Cortex of kidney (tissue), 1 donor: ENCODE measurements at places on chromosomes 6 and 20.
A peak's percentile ranks its signal among the peaks of the same experiment; 100 is the strongest.

GRCh38 chr20:59817406-59817805, 116.0 kb downstream of the SYCP2 start:
- DNase-seq = no peak

GRCh38 chr20:13791540-13792459, 7.0 kb downstream of the NDUFAF5 start:
- no peak for DNase-seq

DNA sequence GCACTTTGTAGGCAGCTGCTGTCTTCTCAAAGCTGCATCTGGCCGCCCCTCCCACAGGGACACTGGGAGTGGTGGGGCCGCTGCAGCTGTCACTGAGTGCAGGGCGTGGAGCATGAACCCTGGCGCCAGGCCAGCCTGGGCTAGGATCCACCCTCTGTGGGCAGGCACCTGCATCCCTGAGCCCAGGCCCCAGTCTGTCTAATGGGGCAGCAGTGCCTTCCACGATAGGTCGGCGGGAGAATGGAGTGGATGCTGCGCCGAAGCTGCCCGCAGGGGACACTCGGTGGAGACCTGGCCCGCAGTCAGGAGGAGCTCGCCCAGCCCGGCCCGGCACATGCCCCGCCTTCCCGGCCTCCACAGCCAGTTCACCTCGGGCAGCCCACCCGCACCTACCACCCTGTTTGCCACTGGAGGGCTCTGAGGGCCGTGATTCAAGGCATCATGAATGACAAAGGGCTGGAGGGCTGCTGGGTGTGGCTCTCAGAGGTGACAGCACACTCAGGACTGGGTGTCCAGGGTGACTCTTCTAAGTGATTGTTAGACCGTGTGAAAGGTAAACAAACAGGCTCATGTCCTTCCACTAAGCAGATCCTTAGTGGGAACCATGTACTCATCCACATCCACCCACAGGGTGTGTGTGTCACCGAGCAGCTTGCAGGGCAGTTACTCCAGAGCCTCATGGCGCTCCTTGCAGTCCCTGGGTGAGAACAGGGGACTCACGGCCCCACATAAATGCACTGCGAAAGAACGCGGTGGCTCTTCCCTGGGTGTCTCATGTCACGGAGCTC, 133.9 kb downstream of the AGPAT4 start:
- no peak for DNase-seq

DNA sequence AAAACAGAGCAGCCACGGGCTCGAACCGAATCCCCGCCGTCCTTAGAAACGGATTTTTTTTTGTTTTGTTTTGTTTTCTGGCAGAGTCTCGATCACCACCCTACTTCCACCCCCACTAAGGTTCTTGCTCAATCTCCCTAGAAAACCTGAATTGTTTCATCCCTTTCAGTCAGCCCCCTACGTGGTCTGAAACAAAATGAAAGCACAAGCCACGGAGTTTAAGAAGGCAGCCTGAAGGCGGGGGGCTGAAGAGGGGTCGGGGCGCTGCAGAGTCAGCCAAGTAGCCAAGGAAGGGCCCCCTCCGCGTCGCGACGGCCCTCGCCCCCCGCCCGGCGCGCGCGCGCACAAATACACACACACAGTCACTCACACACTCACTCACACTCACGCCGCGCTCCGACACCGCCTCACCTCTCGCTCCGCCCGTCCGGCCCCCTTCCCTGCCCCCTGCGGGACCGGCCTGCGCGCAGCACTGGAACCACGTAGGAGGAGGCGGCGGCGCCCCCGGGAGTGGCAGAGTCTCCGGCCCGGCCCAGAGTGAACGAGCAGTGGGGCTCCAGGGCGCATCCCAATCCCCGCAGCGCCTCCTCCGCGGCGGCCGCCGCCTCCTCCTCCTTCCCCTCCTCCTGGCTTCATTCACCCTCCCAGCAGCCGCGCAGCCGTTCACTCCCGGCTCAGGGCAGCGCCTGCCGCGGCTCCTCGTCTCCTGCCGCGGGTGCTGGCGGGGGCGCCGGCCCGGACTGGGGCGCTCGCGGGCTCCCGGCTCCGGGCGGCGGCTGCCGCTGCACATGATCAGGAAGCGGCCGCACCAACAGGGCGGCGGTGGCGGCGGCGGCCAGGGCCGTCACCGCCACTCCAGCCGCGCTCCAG, 1.4 kb downstream of the ATXN1 start:
- DNase-seq = peak; percentile 46

GRCh38 chr20:17431621-17432364, 99.4 kb downstream of the BFSP1 start:
- no peak for DNase-seq

GRCh38 chr6:1629316-1629715, 19.6 kb downstream of the FOXC1 start:
- DNase-seq = no peak

GRCh38 chr6:143743301-143744166, 65.8 kb downstream of the PHACTR2 start:
- no peak for DNase-seq

DNA sequence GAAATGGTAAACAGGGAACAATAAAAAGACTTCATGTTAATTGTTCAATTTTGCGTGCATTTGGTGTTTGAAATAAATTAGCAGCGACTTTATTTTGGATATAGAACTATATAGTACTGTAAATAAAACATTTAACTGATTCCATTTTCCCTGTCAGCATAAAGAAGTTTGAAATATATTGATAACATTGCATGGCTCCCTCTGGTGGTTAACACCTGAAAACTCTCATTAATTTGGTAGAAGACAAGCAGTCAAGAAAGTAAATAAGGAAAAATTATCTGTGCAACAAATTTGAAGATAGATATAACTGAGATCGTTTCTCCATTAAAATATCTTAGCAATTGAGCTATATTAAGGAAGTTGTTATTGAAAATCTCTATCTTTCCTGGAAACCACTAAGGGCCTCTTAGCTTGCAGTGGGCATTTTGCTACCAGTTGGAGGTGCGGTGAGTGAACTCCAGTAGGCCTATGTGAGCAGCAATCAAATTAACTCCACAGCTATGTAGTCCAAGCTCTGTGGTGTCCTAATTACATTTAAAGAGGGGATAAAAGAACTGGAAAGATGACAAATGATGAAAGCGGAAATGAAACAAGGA, 435.7 kb upstream of the FKBP1C start:
- DNase-seq = no peak

DNA sequence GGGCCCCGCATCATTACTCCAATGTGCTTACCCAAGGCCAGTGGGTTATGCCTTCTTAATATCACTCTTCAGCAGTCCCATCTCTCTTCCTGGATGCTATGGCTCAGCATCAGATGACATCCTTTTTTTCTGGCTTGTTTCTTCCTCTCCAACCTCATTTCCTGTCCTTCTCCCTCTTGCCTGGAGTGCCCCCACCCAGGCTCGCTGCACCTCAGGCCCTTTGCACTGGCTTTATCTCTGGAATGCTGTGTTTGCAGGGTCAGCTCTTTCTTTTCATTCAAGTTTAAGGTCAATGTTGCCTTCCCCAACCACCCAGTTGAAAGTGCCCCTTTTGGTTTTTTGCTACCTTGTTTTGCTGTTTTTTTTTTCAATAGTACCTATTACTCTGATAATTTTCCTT, 36.7 kb downstream of the CD40 start:
- DNase-seq = no peak

GRCh38 chr6:159809149-159809548, 9.1 kb downstream of the PNLDC1 start:
- DNase-seq = no peak

- no peak for DNase-seq
These were observed 8.4 kb upstream of the TGM2 start for GRCh38 chr20:38173237-38174156.

- no peak for DNase-seq
These were observed 24.6 kb downstream of the ATG5 start for GRCh38 chr6:106300944-106301343.

- no peak for DNase-seq
These were observed 65.5 kb upstream of the AFDN start for GRCh38 chr6:167760979-167761793.

DNA sequence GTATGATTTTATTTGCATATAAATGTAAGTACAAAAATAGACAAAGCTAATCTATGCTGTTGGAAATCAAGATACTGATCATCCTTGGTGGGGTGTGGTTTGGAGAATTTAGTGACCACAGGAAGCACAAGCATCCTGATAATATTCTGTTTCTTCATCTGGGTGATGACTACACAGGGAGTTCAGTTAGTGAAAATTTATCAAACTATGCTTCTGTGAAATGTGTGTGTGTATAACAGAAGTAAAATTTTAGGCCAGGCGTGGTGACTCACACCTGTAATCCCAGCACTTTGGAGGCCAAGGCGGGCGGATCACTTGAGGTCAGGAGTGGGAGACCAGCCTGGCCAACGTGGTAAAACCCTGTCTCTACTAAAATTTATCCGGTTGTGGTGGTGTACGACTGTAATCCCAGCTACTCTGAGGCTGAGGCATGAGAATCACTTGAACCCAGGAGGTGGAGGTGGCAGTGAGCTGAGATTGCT, 20.6 kb downstream of the ENPP3 start:
- DNase-seq = no peak

DNA sequence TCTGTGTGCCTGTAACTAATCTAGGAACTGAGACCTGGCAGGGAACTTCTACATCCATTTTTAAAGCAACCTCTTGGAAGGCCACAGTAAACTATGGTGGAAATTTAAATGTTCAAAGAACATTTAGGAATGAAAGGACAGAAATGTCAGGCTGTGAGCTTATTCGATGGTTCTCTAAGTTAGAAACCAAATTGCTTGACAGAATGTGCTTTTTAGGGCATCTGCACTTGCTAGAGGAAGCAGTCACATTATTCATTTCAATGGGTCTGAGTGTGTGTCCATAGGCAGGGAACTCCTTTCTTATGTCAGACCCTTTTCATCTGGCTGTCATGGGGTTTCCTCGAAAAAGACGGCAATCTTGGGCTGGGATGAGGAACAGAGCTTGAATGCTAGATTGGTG, 84.4 kb downstream of the PPP1R14C start:
- no peak for DNase-seq

DNA sequence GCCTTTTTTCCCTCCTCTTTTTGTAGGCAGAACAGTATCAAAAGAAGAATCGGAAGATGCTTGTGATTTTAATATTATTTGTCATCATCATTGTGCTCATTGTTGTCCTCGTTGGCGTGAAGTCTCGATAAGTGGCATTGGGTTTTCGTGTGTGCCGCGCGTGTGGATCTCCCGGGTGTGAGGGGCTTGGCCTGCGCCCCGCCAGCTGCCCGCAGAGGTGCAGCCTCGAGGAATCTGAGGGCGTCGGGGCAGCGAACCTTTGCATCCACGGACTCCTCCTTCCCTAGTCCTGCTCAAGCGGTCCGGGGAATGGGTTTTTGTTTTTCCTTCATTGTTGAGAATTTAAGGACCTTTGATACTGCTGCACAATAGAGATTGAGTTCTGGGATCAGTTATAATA, 16.4 kb upstream of the NPEPL1 start:
- no peak for DNase-seq

GRCh38 chr20:25744261-25744660, 47.6 kb upstream of the ZNF337 start:
- no peak for DNase-seq

DNA sequence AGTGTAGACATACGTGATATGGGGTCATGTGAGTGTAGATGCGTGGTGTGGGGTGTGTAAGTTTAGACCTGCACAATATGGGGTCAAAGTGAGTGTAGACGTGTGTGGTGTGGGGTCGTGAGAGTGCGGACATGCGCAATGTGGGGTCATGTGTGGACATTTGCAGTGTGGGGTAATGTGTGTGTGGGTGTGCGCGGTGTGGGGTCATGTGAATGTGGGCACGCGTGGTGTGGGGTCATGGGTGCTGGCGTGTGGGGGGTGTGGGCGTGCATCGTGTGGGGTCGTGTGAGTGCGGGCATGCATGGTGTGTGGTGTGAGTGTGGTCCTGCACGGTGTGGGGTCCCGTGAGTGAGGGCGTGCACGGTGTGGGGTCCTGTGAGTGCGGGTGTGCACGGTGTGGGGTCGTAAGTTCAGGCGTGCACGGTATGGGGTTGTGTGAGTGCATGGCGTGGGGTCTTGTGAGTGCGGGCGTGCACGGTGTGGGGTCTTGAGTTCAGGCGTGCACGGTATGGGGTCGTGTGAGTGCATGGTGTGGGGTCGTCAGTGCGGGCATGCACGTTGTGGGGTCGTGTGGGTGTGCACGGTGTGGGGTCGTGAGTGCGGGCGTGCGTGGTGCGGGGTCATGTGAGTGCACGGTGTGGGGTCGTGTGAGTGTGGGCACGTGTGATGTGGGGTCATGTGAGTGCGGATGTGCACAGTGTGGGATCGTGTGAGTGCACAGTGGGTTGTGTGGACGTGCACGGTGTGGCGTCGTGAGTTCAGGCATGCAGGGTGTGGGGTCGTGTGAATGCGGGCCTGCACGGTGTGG, 14.3 kb downstream of the PCMTD2 start:
- no peak for DNase-seq

DNA sequence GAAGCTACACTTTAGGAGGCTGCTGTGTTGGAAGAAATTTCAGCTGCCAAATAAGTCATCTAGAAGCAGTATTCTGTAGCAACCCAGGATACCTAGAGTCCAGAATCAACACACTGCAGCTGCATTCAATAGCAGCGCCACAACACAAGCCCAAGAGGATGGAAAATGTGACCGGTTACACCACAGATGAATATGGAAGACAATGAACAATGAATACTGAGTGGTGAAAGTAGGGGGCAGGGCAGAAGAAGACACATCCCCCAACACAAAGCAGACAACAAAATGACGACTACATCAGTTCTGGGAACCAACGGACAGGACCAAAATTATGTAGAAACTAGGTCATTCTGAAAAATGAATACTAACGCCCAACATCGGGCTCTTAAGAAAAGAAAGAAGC, 38.2 kb downstream of the KIF6 start:
- DNase-seq = no peak

DNA sequence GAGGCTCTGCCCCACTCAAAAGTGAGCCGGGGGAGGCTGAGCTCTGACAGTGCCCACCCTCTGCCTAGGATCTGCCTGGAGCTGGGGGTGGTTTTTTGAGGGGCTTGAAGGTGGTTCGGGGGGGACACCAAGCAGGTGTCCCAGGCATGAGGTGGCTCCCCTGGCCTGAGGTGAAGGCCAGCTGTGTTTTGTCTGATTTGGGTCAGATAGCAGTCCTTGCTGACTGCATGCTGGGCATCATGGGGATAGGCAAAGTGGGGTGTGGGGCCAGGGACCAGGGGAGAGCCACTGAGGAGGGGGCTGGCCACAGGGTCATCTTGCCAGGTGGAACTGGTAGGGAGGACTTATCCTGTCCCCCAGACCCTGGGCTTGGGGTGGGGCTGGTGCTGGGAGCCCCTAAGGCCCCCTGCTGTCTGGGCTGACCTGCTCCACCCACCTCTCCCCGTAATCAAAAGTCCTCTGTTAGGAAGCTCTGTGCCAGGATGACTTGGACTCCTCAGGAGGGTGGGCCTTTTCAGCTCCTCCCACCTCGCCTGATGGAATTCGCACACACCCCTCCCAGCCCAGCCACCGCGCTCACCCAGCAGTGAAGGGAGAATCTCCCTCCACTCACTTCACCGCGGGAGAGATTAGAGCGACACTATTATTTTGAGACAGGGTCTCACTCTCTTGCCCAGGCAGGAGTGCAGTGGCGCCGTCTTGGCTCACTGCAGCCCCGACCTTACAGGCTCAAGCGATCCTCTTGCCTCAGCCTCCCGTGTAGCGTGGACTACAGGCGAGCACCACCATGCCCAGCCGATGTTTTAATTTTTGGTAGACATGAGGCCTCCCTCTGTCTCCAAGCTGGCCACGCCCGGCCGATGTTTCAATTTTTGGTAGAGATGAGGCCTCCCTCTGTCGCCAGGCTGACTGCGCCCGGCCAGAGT, 1.5 kb upstream of the COL9A3 start:
- no peak for DNase-seq

GRCh38 chr6:117482240-117483003, at the start of gene DCBLD1:
Gene DCBLD1 (plus strand): TSS chr6:117482674. CDS start chr6:117482782, 108 bp downstream.
- peak; percentile 58 for DNase-seq
